CD8-positive, alpha-beta memory T cell (primary cell): ENCODE measurements at places on chromosomes 3 and 15.

- DNase-seq = peak; percentile 77
Observed at GRCh38 chr3:16828815-16829214, 55.9 kb upstream of the PLCL2 start.

GRCh38 chr3:32423534-32423933 lies 31.9 kb downstream of the CMTM7 start:
- no peak for DNase-seq

DNA sequence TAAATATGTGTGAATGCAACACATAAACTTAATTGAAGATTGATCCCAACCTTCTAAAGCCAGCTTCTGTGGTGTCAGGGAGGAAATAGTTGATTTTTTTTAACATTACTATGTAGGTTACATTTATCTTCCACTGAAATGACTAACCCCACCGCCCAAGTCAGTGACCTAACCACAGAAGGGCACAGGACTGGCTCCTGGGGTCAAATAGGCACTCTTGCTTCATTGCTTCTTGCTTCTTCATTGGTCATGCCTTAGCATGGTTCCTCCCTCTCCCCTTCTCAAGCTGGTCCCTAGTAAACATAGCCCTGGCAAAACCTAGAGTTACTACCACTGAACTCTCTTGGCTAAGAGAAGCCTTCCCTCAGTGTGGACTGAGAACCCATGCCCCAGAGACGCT lies 12.3 kb downstream of the EIF1B start:
- no peak for DNase-seq

GRCh38 chr15:101003706-101004105 lies 84.5 kb downstream of the LRRK1 start:
- no peak for DNase-seq

GRCh38 chr15:32979710-32980109 lies 214.8 kb downstream of the FMN1 start:
- DNase-seq = no peak

- DNase-seq = no peak
Observed at GRCh38 chr15:42152196-42152920, 4.1 kb downstream of the PLA2G4F start.

GRCh38 chr3:38169027-38169317 lies 3.6 kb downstream of the OXSR1 start:
- no peak for DNase-seq

DNA sequence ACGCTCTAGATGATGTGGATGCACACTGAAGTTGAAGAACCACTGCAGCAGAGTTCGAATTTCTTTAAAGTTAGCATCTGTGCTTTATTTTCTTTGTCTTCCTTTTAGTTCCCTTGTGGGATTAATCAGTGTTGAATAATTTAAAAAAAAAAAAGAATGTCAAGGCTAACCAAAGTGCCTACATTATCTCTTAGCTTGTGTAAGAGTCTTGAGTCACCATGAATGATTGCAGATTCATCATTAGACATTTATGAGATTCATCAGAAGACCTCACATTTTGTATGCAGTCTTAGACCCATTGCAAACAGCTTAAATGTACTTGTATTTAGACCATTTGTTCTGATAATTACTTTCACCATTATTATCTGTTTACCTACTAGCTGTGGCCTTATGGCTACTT lies 182.2 kb downstream of the FNDC3B start:
- DNase-seq = no peak

DNA sequence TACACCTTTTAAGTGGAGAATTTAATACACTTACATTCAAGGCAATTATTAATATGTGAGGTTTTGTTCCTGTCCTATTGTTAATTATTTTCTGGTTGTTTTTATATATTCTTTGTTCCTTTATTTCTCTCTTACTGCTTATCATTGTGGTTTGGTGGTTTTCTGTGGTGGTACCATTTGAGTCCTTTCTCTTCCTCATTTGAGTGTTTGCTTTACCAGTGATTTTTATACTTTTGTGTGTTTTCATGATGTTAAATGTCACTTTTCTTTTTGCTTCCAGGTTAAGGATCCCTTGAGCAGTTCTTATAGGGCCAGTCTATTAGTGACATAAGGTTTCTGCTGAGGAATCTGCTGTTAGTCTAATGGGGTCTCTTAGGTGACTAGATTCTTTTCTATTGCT lies 116.5 kb downstream of the LRRK1 start:
- DNase-seq = no peak

DNA sequence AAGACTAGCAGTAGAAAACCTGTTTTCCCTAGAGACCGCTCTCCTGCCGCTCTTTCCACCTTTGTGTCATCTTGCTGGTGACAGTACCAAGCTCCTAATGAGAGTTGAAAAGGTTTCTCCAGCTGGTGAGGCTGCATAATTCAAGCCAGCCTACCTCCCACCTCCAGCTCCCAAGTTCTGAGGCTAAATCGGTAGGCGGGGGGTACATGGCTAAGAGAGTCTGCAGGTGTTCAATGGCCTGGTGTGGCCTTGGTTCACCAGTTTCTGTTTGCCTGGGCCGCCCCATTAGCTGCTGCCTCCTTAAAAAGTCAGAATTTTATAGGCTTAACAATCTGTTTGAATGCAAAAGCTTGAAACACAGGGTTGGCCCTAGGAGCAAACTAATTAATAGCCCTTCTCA lies 262.8 kb downstream of the SLCO3A1 start:
- no peak for DNase-seq

GRCh38 chr3:152443212-152444023 lies 174.7 kb downstream of the MBNL1 start:
- DNase-seq = no peak

DNA sequence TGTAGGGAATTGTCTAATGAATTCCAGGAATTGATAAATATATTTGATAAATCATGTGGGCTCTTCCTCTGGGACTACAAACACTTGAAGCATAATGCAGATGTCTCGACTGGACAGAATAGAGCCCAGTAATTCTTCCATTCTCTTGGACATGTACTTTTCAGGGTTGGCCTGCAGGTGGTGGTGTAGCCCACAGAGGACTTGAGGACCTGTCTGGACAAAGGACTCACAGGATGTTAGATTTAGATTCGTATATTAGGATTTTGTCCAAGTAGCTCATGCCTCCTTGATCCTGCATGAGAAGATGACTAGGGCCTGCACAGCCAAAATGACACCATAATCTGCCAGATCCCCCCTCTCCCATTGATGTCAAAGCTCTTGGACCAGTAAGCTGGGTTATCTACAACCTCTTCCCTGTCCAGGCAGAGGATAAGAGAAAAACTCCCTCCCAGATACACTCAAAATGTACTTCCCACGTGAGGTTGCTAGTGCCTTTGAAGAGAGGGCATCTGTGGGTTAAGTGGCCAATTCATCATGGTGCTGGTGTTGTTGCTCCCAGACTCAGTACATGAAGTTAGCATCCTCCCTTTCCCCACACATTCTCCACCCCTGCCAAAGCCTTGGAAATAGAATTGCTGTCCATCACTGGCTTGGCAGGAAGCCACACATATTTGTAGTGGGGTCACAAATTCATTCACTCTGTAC lies 88.6 kb upstream of the ZNF280D start:
- DNase-seq = peak; percentile 19

DNA sequence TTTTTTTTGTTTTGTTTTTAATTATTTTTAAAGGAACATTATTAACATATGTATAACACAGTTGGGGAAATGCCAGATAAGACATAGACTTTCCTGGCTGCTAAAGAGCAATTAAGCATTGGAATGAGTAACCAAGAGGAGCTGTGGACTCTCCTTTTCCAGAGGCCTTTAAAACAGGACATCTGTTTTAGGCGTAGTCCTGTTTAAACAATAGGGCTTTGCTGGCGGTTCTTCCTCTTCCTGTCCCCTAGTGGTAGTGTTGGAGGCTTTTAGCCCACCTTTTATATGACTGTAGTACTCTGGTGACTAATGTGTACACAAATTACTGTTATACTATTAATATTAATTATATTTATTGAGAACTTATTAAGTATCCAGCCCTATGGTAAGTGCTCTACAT lies 81.9 kb downstream of the PPARG start:
- DNase-seq = no peak
